ENCODE measurements at places on chromosomes 16 and 17.

- DNase-seq, result peak; percentile 13
Measured at GRCh38 chr16:14501331-14502255, 128.5 kb downstream of the PARN start.

- DNase-seq, result no peak
Measured at GRCh38 chr17:61481421-61481820, 29.2 kb downstream of the TBX4 start.

GRCh38 chr16:81815429-81815766, 36.3 kb downstream of the PLCG2 start:
- no peak for DNase-seq

- DNase-seq, result no peak
Measured at GRCh38 chr17:80908776-80909175, 82.9 kb upstream of the CHMP6 start.

- no peak for DNase-seq
Measured at GRCh38 chr17:12180644-12181261, 160.1 kb downstream of the MAP2K4 start.

GRCh38 chr17:60901242-60901641, 223.6 kb downstream of the BCAS3 start:
- no peak for DNase-seq

DNA sequence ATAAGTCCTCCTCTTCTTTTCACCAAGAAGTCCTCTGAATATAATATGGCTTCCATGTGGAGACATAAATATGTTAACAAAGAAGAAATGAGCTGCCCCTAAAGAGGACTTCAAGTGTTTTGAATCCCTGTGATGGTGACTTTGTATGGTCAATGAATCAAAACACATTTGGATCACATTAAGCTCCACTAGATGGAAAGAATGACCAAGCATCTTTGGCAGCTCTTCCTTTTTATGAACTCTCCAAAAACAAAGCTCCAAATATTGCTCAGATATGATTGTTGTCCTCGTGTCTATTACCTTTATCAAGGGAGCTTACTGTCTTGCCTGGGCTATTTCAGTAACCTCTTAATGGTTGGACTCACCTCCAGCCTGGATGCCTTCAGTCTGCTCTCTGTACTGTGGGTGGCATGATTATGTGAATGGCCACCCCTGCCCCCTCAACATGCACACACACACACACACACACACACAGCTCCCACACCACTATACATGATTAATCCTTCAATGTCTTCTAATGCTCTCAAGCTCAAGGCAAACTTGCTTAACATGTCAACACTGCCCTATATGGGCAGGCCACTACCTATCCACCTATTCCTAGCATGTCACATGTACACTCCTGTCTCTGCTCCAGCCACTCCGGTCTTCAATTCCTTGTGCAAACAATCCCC, 346.6 kb upstream of the SALL1 start:
- DNase-seq, result no peak

- no peak for DNase-seq
Measured at GRCh38 chr17:8001976-8002720, at the start of gene GUCY2D. GUCY2D (plus strand) TSS chr17:8002615; CDS start chr17:8003048, 433 bp downstream.

- peak; percentile 30 for DNase-seq
Measured at GRCh38 chr17:76992891-76993290, 124.7 kb downstream of the MGAT5B start.

DNA sequence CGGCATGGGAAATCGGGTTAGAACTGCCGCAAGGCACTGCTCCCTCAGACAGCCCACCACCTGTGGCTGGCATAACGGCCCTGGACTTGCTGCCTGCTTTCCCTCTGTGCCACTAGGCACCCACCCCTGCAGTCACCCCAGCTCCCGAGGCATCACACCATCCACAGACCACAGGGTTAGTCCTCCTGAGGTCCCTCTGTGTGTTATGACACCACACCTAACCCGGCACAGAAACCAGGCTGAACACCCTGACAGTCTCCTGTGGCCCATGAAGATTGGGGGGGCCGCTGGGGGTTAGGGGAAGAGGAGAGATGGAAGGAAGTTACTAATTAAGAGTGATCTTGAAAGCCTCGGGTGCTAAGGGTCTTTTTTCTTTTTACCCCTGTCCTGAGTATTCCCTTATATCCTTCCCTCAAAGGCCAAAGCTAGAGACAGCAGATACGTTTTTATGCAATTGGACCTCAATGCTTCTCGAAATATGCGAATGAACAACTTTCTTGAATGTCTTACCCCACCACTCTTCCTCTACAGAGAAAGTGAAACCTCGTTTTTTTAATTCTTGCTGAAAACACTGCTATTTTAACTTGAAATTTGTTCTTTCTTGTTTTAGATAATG, 7.0 kb downstream of the CYTH1 start:
- no peak for DNase-seq

- DNase-seq, result no peak
Measured at GRCh38 chr16:70788668-70789594, 12.0 kb downstream of the VAC14 start.

DNA sequence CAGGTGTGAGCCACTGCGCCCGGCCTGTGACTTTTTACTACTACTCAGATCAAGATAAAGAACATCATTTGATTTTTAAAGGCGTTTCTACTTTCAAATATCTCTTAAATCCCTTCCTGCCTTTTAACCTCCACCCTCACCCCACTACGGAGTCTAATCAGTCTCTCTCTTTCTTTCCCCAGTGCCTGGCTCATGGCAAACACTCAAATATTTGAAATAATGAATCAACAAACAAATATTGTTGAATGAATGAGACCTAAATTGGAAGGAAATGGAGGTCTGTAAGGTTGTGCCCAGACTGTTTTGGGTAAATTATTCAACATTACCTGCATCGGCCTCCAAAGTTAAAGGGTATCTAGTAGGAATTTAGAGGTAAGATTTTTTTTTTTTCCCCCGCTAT, 14.7 kb downstream of the COPZ2 start:
- DNase-seq, result no peak

DNA sequence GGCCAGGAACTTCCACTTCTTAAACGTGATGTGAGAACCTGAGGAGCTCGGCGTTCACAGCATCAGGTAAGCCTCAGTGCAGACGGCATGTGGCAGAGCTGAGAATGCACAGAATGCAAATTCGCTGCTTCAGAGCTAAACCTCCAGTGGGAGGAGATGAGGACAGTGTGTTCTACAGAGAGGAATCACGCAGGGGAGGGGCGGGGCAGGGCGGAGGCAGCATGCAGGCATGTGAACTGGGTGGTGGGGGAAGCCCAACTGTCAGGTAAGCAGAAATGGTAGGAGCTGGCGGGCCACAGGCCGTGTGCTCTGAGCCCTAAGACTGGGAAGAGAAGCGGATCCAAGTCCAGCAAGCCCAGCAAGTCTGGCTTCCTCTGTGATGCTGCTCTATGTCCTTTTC, 94.7 kb downstream of the ZNF778 start:
- no peak for DNase-seq

DNA sequence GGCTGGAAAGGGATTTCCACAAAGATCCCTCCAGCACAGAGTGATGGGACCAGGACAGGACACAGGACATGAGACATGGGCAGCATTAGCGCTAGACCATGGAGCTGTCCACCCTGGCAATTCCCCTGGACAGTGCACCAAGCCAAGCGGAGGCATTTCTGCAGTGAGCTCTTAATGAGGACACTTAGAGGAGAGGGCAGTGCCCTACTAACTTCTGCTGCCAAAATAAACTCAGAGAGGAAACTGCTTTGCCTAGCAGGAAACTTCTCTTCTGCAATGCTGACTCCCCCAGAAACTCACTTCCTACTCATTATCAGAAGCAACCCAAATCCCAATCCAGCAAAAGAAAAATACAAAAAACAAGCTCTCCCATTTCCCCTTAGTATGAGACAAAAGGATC, 119.2 kb downstream of the HS3ST2 start:
- no peak for DNase-seq

GRCh38 chr17:76696763-76697701, 13.7 kb downstream of the MXRA7 start:
- DNase-seq, result no peak

GRCh38 chr17:7846063-7846735, 8.7 kb upstream of the TMEM88 start:
- DNase-seq, result no peak

- DNase-seq, result no peak
Measured at GRCh38 chr17:9173386-9173983, 152.2 kb downstream of the NTN1 start.

- no peak for DNase-seq
Measured at GRCh38 chr16:1743376-1744337, 27.7 kb downstream of the NME3 start.

DNA sequence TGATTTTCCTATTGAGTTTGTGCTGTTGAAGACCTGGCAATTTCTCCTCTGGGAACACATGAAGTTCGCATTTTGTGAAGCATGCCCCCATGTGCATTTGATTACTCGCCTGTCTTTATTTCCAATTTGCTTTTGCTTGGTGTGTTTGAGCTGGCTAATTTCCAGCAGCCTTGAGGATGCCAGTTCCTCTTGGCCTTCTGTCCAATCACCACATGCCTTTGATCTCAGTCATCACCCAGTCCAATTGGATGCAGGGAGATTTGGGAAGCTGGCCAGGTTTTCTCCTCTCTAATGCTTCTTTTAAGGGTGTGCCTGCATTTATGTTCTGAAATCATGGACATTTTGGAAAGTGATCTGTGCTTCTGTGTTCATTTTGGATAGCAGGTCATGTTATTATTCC, 3.8 kb upstream of the TMEM100 start:
- peak; percentile 95 for DNase-seq

GRCh38 chr16:53732296-53732929, 28.5 kb downstream of the FTO start:
- no peak for DNase-seq

- no peak for DNase-seq
Measured at GRCh38 chr16:46709469-46710005, 20.1 kb downstream of the ORC6 start.

DNA sequence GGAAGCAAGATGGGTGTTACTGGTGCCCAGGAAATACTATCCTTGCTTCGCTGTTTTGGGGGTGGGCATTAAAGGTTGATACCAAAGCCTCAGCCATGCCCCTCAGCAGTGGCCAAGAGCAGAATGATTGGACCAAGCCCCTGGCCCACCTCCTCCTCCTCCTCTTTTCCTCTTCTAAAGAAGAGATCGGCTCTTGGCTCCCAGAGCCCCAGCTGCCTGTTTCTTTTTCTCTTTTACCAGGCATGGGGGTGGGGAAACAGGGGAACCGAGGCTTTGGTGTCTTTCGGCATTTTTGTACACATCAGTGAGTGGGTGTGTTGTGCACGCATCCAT, 5.8 kb downstream of the THRA start:
- no peak for DNase-seq

- no peak for DNase-seq
Measured at GRCh38 chr16:5577463-5577862, 479.9 kb upstream of the EEF2KMT start.

DNA sequence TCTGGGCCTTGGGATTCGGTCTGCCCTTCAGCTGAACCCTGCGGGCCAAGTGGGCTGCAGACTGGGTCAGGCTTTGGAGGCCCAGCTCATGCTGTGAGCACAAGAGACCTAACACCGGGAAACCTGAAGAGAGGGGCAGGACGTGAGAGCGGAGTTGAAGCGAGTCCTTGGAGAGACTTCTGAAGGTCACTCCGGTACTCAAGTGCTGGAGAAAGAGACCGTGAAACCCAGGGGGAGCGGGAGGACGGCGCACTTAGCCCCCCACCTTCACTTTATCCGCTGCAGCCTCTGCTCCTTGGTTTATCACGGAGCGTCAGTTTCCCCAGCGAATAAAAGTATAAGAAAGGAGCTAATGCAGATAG, 361 bp downstream of the UQCRC2 start:
- DNase-seq, result no peak

GRCh38 chr17:57253362-57254065, 2.8 kb upstream of the MSI2 start:
- DNase-seq, result no peak

GRCh38 chr17:2982854-2983253, 80.6 kb downstream of the OR1D5 start:
- DNase-seq, result no peak

- DNase-seq, result peak; percentile 75
Measured at GRCh38 chr16:71230122-71230845, at the start of gene HYDIN. HYDIN (minus strand) TSS chr16:71230722; CDS start chr16:71186895, 43,827 bp downstream.

DNA sequence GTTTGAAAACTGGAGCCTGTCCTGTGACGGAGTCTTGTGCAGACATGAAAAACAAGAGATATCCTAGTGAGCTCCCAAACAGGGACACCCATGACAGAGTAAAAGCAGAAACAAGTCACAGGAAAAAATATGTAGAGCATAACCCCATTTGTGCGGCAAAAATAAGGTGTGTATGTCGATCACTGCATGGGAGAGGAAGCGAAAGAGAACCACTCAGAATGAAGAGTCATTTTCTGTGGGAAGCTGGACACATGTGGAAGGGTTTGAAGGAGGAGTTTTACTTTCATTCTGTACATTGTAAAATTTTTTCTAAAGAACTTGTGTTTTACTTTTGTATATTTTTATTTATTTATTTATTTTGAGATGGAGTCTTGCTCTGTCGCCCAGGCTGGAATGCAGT, 72.1 kb downstream of the JPH3 start:
- DNase-seq, result no peak

GRCh38 chr16:1538804-1539520, 5.5 kb downstream of the TMEM204 start:
- no peak for DNase-seq

DNA sequence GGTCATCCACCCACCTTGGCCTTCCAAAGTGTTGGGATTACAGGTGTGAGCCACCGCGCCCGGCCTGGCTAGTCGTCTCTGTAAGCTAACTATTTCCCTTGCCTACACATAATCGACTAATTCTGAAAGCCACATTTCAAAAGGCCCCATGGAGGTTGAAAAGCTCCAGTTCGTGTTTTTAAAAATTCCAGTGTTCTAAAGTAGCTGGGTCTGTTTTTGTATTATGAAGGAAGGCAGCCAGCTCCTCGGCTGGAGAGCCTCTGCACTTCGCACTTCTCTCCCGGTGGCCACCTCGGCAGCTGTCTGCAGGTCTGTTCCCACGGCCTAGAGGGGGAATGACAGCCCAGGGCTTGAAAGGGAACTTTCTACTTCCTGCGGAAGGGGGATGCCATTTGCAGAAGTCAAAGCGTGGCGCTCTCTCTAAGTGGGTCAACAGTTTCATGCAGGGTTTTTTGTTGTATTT, 16.9 kb downstream of the HASPIN start:
- DNase-seq, result no peak

GRCh38 chr16:83807327-83807709, 460 bp upstream of the HSBP1 start:
- no peak for DNase-seq

GRCh38 chr16:26742040-26742439, 324.7 kb upstream of the C16orf82 start:
- DNase-seq, result no peak

DNA sequence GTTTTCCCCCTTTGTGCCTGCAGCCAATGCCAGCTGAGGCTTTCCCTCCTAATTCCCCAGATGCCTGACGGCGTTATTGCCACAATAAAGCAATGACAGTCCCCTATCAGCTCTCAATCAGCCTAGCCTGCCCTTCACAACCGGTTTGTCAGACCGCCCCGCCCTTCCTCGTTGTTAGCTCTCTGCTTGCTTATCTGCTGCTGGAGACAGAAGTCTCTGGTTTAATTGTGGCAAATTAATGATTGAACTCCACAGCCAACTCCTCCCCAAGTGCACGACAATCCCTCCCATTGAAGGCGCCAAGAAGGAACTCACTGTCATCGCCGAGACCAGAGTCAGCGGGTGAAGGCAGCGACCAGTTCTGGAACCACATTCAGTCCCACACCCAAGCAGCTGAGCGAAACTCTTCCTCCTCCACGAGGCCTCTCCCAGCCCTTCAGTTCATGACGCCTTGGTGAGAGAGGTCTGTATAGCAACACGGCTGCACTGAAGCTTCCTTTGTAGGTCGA, 474.4 kb downstream of the SLC39A11 start:
- DNase-seq, result peak; percentile 22

Measured in COR-L47 (cell line).